ENCODE measurements at places on chromosomes 5 and 9.

DNA sequence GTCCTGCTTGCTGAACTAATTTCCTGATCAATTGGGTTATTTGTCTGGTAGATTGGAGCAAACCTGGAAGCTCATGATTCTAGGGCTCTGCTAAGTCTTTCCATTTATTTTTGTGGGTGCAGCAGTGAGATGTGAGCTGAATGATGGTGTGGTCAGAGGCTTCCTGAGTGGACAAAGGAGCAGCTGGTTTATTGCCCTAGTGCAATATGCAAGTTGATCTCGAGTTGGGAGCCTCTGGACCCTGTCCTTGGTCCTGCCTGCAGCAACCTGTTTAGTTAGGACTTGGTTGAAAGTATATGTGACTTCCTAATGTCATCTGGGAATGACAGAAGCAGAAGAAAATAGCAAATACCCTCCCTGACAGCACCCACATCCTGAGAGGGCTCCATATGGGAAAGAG, 4.2 kb upstream of the UNC5A start:
- no peak for DNase-seq

- DNase-seq, result no peak
These were observed 16.6 kb upstream of the TGFBI start for GRCh38 chr5:136012041-136012804.

DNA sequence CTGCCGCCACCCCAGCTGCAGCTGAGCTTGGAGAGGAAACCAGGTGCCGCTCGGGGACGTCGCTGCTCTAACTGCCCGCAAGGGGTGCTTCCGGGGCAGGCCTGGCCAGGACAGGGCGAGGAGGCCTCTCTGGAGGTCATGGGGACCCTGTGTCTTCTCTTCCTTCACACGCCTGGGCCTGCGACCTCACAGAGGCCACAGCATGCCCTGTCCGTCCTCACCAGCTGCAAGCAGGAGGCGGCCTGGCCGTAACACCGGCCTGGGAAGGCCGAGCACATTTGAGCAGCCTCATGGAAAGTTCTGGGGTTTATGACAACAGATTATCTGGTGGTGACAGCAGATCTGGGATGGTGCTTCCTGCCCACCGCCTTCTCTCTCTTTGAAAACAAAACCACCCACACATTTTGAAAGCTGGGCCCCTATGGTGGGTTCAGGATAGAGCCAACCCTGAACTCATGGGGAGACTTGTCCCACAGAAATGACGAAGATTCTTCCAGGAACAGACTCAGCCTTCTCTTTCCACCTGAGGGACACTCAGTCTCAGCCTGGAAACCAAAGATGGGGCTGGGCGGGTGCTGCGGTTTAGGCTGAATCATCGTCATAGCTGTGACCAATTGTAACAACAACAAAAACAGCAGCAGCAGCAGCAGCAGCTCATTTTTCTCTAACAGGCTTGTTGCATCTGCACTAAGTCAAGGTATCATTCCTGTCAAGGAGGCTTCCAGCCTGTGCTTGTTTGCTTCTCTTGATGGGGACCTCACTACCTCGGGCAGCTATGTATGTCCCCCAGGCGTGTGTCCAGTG, 99.6 kb upstream of the RAPGEF1 start:
- DNase-seq, result no peak

DNA sequence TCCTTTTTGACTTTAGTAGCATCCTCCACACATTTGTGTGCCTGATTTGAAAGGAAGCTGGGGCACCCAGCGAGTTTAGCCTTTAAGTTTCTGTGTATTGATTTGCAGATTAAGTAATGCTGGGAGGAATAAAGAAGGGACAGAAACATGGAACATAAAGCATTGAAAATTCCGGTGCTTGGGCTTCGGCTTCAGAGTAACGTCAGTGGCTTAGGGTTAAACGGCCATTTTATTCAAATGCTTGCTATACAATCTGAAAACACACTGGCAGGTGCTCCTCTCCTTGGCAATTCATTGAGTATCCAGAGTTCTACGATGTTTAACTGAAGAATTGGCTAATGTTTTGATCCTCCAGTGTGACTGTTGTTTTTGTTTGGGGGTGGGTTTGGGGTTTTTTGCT, 58.0 kb upstream of the FSD1L start:
- no peak for DNase-seq

DNA sequence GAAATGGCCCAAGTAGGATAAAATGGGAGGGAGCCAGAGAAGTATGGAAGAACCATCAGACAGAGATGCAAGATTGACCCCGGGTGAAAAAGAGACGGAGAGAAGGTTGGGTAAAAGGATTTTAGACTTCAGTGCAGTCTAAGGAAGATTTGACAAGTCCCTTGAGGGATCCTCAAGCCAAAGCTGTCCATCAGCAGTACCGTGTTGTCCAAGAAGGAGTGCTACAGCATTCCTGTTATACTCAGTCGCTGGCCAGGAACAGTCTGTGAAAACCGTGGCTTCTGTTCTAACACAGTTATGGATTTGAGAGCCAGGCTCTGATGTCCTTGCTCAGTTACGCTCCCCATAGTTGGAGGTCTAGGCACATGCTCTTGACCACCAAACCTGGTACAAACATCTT, 383.9 kb upstream of the DAB2 start:
- DNase-seq, result no peak

DNA sequence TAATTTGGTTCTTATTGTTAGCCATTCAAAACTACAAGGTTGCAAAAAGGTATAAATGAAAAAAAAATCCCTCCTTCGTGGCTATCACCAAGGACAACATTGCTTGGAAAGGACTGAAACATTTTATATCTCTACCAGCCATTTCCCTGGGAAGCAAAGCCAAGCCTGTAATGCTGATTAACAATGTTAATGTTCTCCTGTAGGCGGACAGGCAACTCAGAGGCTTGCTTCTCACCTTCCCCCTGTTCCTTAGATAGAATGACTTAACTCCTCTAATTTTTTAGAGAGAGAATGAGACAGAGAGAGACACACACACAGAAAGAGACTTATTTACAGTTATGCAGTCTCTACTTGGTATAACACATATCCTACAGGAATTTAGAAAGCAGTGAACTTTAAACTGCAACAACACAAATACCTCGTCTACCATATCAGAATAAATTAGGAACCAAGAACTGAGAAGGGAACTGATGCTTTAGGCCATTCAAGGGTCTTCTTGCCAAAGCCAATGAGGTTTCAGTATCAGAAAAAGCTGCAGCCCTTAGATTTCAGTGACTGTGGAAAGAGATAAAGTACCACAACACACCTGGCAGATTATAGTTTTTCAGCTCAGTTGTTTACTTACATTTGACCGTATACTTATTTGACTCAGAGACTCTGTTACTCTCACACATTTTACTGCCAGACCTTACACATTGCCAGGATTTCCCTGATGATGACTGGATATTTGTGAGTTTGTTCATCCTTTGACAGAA, 20.9 kb upstream of the MAN2A1 start:
- DNase-seq, result no peak

- DNase-seq, result no peak
These were observed 509.3 kb upstream of the NUDT12 start for GRCh38 chr5:104071887-104072286.

DNA sequence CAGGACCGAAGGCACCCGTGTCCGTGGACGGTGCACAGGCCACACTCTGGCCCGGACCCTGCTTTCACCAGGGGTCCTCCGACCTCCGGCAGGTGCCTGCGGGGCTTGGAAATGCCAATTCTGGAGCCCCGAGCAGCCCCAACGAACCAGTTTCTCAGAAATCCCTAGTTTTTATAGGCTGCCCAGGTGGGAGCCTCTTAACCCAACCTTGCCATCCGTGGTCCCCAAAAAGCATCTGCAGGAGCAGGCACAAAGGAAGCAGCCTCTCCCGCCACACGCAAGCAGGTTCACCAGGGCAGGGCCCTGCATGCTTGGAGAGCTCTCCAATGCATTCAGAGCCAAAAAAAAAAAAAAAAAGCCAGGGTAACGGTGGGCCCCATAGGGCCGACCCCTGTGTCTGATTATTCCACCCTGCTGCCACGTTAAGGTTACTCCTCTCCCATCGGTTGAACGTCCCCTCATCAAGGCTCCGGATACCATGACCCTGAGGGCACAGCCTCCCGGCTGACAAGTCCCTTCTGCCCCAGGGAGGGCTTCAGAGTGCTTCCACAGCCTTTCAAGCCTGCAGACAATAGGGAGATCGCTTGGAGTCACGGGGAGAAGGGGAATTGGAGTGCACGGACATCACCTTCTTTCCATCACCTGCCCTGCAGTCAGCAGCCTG, 796 bp upstream of the TPRN start:
- DNase-seq, result no peak

DNA sequence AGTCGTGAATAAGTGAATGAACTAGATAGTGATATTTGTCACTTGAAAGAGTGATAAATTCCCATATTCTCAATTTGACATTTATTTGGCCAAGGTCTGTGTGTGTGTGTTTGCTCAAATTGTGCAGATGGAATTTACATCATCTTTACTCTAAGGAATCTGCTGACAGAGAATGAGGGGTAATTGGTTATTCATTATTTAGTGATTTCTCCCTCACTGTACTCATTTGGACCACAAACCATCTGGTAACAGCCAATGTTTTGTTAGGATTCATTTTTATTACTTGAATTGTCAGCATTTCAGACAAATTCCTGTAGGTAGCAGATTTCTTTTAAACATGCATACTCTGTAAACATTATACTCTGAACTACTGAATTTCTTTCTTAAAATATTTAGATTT, 15.6 kb downstream of the VCAN start:
- no peak for DNase-seq

DNA sequence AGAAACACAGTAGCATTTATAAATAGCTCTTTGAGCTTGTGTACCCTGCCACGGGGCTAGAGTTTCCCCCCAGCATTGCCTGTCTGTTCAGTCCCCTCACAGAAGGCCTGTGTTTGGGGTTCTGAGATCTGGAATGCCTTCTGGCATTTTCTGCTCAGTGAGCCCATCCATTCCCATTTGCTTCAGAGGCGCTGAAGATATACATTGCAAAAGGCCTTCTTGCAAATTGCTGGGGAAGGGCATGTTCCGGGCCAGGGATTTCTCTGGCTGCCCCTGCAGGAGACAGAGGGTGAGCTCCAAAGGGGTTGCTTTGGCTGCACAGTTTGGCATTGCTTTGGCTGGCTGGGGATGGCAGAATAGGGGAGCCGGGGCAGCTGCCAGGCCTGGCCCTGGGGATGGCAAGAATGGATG, 308.4 kb downstream of the MSX2 start:
- DNase-seq, result no peak

DNA sequence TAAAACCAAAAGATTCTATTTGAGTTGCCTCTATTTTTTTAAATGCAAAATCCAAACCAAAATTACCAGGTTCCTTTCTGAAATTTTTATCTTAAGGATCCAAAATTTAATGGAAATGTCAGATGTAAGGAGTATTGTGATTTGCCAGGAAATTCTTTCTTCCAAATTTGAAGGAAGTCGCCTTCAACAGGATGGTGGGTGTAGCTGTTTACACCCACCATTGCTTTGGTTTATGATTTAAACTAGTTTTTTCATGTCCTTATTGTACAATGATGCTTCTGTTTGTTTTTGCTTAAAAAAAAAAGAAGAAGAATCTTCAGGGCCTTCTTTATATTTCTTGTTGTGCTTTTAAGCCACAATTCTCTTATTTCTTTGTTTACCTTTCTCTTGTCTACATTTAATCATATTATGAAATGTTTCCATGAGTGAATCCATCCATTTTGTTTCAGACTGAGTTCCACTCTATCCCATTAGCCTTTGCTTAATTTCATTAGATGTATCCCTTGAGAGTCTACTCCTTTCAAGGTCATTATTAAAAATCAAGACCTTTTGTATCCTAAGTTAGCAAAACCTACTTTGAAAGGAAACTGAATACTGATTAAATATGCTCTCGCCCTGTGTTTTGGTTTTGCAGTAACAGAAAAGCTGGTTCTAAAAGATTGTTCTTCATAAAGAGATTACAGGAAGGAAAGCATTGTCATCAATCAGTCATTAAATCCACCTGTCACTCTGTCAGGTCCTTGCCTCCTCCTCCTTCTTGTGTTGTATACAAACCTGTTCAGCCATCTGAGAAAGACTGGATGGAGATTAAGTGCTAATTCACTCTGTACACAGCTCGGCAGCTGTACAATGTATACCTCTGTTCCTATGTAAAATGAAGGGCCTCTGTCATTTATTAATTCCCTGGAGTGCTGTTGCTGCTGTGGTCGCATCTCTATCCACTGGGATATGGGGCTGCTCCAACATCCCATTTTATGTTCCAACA, 45.5 kb upstream of the SLC2A8 start:
- no peak for DNase-seq

DNA sequence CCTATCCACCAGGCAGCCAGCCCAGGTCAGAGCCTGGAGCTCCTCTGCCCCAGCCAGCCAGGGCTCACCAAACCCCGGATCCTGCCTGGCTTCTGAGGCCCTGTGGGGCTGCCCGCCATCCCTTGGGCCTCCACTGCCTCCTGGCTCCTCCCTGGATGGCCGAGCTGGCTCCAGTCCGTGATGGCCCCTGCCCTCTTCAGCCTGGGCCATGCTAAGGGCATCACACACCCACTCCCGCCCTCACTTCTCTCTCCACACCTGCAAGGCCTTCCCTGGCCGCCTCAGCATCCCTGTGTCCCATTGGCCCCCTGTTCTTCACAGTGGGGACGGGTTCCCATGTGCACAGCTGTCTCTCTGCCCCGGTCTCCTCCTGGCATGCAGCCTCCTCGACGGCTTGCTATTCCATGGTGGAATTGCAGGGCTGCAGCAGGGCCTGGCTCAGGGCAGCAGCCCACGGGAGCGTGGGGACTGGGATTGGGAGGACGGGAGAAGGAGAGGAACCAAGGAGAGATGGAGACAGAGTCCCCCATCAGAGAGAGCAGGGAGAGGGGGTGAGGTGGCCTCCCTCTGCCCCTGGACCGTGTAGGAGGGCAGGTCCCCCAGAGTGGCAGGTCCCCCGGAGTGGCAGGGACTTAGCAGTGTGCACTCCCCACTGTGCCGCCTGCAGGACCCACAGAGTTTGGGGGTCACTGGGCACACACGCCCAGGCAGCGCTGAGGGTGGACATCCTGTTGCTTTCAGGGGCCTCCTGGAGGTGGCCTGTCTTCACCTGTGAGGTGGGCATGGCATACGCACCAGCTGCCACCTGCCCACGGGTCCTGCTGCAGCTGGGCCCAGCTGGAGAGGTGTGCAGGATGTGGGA, 16.7 kb upstream of the RNU6ATAC start:
- DNase-seq, result no peak

DNA sequence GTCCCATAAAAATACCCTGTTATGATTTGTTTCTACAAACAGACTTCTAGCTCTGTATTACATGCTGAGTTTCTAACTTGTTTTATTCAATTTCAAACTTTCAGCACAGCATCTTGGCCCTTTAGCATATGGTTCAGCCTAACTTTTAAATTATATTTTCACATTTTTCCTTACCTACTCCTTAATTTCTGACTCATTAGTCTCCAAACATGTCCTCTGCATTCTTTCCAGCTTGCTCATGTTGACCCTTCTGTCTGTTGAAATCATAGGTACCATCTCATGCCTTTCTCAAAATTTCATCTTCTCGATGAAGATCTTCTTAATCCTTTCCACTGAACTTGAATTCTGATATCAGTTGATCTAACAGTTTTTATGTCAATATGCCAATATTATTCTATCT, 200.9 kb upstream of the RIOK2 start:
- DNase-seq, result no peak

Data from GM19239 (cell line).